NCI-H1417 treated with DMSO at 0.1 percent for 48 hours (cell line): ENCODE measurements at places on chromosomes 12 and 14.
A peak's percentile ranks its signal among the peaks of the same experiment; 100 is the strongest.

DNA sequence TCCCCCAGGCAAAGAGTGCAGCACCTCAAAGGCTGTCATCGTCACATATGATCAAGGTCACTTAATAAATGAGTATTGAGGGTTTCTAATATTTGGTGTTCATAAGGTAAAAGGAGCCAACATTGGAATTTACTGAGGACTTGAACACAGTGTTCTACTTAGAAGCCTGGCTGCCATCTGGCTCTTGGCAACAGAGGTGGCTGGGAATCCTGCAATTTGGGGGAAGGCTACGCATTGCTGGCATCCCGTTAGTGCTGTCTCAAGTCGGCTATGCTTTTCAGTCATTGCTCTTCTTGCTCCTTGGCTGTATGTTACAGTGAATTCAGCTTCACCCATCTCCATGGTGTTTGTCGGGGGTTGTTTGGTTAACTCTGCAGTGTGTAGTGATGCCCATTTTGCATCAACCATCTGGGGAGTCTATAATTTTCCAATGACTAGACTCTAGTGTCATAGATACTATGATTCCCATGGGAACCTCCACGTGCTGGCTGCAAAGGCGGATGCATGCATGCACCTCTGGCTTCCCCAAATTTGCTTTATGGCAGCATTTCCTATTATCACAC, 12.9 kb upstream of the SLC24A4 start:
- DNase-seq = no peak

DNA sequence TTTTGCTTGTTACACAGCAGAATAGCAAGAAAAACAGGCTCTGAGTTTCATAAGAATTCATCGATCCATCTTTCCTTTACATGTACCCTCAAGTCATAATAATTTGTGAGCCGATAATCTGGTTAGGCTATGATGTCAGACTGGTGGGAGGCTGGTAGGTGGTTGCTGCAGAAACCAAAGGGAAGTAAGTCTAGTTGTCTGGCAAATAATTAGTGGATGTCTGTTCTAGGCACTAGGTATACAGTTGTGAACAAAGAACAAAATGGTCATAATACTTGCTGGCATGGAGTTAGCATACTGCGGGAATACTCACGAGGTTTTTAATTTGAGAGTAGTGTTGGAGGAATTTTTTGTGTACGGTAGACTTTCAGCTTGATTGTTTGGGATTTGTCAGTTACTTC, 8.8 kb downstream of the SUSD6 start:
- no peak for DNase-seq

DNA sequence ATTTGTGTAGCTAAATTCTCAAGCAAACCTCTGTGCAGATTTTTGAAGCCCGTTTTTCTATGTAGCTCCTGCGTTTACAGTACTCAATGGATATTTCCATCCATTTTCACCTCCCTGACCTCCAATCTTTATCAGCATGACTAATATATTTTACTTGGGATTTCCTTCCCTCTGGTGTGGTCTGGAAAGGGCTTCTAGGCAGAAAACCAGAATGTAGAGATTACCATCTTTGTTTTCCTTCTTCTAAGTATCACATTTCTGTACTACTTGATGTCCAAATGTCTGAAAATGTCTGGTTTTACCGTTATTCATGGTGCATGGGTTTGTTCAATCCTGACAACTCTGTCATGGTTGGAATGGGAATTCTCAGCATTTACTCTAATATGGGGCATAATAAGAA, 907.6 kb upstream of the FLRT2 start:
- no peak for DNase-seq

GRCh38 chr14:35992816-35993683, 166.9 kb downstream of the BRMS1L start:
- no peak for DNase-seq

GRCh38 chr12:91894911-91895310, 250.7 kb downstream of the BTG1 start:
- no peak for DNase-seq

GRCh38 chr14:22994762-22995275, 12.5 kb upstream of the AJUBA start:
- no peak for DNase-seq

- DNase-seq = no peak
Observed at GRCh38 chr14:99724939-99725773, 41.1 kb downstream of the CYP46A1 start.

DNA sequence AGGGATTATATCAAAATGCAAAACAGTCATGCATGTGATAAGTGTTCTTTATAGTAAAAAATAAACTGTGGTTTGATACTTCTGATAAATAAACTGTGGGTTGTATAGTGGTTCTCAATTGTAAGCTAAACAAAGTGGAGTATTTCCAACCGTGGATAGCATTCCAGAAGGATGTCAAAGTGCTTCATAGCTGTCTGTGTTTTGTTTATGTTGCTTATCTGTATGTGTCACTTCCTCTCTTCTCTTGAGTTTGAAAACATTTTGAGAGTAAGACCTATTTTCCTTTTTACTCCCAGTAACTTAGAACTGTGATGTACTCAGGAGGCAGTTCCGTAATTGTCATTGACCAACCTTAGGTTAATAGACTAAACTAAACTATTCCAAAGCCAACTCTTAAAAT, 415.8 kb downstream of the TMTC2 start:
- DNase-seq = no peak

- no peak for DNase-seq
Observed at GRCh38 chr14:73003681-73004080, 23.2 kb downstream of the ZFYVE1 start.

- peak; percentile 89 for DNase-seq
Observed at GRCh38 chr14:30034152-30034551, 106.5 kb upstream of the PRKD1 start.

DNA sequence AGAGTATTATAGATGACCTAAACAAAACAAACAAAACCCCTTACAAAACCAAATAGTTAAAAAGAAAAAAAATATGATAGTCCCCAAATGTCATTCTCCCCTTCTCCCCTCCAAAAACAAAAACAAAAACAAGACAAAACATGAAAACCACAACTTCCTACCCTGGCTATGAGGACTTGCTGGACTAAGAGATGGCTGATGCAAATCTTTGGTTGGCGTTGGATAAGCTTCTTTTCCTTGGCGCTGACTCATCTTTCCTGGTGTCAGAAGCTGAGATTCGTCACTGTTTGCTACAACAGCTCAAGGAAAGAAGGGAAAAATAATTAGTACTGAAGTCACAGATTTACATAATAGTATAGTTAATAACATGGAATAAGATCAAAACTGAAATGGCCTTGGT, 102.5 kb upstream of the BBS10 start:
- no peak for DNase-seq

DNA sequence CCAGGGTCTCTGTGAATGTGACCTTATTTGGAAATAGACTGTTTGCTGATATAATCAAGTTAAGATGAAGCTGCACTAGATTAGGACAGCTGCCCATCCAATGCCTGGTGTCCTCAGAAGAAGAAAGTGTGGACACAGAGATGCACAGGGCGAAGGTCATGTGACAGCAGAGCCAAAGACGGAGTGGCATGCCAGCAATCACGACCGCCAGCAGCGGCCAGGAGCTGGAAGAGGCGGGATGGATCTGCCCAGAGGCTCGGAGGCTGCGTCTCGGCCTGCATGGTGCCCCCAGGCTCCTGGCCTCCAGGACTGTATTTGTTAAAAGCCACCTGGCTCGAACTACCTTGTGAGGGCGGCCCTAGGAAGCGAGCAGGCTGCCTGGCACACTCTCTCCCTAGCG, 76.5 kb downstream of the RFLNA start:
- DNase-seq = no peak

DNA sequence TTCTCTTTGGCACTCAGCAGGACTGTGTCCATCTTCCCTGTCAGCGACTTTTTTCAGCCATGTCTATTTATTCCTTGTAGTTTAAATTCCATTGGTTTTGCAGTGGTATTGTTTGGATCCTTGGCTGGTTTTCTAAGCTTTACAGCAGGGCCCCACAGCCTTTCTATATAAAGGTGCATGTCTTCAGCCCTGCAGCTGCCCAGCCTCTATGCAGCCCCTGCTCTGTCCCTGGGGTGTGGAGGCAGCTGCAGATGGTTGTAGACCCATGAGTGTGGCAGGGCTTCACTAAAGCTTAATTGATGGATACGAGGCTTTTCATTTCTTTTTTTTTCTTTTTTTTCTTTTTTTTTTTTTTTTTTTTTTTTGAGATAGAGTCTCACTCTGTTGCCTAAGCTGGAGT, 29.7 kb downstream of the SFSWAP start:
- DNase-seq = no peak
